ENCODE measurements at places on chromosomes 3 and 15.

- DNase-seq = no peak
Measured at GRCh38 chr3:161573136-161573535, 76.5 kb downstream of the OTOL1 start.

DNA sequence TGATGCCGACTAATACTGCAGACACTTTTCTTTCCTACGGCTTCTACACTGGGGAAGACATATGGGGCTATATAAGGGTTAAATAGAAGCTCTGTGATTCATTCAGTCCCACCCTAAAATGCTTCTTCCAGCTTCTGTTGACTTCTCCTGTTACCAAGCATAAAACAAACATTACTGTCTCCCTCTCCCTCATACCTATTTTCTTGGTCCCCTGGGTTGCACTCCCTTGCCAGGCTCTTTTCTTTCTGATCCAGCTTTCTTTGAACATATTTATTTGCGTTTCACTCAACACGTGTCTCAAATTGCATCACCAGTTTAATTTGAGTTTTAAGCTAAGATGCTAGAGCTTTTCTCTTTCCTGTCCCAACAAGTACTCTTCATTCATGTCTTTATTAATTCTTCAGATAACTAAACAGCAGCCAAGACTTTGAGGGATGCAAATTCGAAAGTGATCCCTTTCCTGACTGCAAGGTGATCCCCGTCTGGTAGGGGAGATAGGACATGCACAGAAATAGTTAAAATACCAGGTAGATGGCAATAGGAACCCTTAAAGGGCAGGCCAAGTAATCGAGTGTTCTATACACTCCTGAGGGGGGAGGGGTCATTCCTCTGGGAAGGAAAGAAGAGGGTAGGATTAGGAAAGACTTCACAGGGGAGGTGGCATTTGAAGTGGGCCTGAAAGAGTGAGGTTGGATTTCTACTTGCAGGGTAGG, 198.6 kb upstream of the BCL6 start:
- DNase-seq = no peak

GRCh38 chr3:44996556-44996969, 20.5 kb downstream of the EXOSC7 start:
- DNase-seq = no peak

- DNase-seq = no peak
Measured at GRCh38 chr3:107221856-107222255, 155.4 kb upstream of the CCDC54 start.

DNA sequence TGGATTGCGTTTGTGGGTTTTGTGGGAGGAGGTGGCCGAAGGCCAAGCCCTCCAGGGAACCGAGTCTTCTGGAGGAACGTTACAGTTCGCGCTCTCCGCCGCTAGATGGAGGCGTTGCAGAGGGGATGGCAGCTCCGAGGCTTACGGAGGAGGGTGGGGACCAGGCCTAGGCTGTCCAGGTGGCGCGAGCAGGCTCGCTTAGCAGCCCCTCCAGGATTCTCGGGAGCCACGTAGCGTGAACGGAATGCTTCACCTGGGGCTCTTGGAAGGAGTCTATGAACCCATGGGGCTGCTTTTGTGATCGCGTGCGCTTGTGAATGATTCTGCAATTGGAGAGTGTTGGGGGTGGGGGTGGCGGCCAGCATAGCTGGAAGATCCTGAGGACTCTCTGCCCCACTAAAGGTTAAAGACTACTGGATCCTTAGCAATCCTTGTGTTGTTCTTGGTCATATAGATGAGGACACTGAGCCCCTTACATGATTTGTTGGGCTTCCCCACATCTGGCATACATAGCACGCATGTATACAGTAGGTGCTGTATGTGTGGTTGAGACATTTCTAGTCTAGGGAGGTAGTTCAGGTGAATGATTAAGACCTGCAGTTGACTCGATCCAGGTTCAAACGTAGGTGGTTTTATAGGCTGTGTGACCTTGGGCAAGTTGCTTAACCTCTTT, 25.7 kb downstream of the FAM3D start:
- DNase-seq = peak; percentile 86

DNA sequence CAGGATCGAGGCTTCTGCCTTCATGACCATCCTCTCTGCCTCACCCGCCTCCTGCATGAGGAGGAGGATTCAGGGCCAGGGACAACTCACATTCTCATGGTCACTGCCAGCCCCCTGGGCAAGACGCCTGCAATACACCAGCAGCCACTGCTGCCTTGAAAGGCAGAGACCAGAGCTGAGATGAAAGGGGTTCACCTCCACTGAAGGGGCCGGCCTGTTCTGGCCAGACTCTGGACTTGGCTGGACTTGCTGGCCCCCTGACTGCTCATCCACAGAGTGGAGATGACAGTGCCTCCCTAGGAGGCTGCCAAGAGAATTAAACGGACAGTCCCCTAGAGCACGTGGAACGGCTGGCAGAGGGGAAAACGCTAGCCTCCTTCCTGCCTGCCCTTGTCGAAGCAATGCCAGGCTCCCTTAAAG, 35.2 kb downstream of the MGLL start:
- no peak for DNase-seq

- DNase-seq = no peak
Measured at GRCh38 chr3:41224120-41224806, 25.0 kb downstream of the CTNNB1 start.

DNA sequence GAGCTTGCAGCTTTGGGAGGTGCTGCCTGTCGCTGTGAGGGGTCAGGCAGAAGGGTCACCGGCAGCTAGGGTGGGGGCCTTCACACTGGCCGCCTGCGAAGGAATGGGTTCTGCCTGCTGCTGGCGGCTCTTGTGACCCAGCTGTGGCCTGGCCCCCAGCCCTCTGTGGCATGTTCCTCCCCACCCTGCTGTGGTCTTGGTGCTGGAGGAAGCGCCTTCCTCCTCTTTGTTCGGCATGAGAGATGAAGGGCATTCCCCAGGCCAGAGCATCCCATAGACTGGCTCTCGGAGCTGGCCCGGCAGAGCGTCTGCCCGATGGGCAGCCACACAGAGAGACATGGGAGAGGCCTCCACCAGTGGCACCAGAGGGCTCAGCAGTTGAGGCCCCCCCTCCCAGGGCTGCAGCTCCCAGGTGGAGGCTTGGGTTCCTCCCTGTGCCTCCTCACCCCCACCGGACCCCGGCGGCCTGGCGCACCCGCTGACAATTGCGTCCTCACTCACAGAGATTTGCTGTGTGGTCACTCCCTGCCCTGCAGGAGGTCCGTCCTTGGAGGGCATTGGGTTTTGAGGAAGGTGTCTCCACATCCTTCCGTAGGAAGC, 162.2 kb downstream of the NSMCE3 start:
- DNase-seq = no peak

DNA sequence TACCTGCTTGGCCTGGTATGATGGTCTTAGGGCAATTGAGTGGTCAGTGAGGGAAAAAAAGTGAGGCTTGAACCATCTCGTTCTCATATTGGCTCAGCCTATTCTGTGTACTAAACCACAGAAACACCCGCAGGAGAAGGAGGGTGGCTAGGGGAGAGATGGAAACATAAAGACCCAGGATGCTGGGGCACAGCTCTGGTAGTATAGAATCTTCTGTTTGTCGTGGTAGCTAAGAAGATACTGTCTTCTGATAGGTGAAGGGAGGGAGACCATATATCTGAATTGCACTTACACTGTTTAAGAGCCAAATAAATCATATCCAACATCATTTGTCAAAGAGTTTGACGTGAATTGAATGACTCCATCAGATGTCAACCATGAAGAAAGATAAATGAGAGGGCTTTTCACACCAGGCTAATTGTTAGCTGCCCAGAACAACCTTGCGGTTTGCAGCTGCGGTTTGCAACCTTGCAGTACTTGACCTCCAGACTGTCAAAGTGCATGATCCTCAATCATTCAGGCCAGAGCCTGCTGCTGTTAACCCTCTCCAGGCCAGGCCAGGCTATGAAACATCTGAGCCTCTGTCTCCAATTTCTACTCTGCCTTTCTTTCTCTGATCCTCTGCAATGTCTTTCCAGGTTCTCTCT, 40.9 kb upstream of the PIK3R4 start:
- no peak for DNase-seq

DNA sequence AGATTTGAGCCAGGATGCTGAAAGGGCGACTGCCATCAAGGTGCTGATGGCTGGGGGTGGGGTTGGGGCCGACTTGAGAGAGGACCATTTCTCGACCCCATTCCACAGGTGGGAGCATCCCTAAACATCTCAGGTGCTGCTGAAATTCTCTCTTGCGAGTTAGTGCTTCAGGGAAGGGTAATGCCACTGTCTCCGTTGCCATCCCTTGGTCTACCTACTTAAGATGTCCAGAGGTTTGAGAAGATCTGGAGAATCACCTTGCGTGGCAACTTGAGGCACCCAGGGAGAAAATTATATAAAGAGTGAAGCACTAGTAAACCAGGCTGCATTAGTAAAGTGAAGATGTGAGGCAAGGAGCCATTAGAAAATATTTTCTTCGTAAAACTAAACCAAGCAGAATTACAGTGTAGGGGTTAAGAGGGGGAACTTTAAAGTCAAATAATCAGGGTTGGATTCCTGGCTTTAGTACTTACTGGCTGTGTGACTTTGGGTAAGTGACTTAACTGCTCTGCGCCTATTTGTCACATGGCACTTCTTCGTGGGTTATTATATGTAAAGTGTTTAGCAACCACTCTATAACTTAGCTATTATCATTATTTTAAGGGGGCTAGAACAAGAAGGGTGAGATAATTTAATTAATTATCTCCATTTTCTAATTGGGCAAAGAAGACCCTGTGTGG, 662 bp upstream of the RFTN1 start:
- DNase-seq = no peak

GRCh38 chr3:129651435-129652202, 45.1 kb upstream of the PLXND1 start:
- no peak for DNase-seq

GRCh38 chr3:135792174-135792573, 173.4 kb upstream of the PPP2R3A start:
- no peak for DNase-seq

DNA sequence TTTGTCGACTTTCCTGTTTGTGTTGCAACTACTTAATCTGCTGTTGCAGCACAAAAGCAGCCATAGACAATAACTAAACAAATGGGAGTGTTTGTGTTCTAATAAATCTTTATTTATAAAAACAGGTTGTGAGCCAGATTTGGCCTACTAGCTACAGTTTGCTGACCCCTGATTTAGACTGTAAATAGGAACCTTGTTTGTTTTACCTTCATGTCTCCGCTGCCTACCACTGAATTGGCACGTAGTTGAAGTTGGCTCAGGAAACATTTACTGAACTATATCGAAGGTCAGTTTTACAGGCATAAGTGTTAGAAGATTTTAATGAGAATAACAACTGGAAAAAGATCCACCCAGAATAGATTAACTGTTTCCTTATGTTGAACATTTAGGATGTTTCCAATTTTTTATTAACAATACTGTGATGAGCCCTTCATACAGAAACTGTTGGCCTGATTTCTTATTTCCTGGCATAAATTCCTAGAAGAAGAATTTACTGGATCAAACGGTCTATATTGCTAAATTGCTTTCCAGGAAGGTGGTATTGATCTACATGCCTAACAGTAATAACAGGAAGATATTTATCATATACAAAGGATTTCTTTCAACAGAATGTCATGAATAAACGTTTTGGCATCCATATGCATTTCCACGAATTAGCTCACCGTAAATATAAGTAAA, 156.2 kb upstream of the NR2E3 start:
- no peak for DNase-seq

GRCh38 chr3:8519156-8519555, 17.5 kb downstream of the LMCD1 start:
- no peak for DNase-seq

DNA sequence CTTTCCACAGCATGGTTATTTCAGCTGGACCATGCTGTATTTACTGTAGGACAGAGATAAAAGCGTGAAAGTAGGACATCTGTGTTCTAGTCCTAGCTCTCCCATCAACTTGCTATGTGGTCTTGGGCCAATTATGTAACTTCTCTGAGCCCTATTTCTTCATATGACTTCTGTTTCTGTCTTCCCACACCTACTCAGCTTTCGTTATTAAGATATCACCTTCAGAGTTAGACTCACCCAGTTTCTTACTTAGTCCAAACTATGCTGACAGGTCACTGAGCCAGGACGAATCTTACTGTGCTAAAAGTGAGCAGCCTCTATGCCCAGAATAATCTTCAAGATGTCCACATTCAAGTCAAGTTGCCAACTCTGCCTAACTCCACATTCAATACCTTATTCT, 283.7 kb downstream of the IL5RA start:
- no peak for DNase-seq

DNA sequence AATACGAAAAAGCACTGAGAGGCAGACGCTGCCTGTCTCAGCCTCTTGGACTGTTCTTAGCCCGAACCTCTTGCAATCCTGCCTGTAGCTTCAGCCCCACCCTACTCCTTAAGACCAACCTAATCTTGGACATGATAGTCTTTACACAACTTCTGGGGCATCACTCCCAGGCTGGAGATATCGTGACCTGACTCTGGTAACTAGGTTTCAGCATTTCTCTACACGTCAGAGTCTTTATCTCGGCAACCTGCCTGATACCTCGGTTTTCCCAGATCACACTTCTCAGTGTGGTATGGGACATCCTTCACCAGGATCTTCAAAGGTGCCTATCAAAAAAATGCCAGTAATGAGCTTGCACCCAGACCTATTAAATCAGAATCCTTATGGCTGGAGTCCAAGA, 590.2 kb upstream of the KCNMB2 start:
- DNase-seq = no peak

DNA sequence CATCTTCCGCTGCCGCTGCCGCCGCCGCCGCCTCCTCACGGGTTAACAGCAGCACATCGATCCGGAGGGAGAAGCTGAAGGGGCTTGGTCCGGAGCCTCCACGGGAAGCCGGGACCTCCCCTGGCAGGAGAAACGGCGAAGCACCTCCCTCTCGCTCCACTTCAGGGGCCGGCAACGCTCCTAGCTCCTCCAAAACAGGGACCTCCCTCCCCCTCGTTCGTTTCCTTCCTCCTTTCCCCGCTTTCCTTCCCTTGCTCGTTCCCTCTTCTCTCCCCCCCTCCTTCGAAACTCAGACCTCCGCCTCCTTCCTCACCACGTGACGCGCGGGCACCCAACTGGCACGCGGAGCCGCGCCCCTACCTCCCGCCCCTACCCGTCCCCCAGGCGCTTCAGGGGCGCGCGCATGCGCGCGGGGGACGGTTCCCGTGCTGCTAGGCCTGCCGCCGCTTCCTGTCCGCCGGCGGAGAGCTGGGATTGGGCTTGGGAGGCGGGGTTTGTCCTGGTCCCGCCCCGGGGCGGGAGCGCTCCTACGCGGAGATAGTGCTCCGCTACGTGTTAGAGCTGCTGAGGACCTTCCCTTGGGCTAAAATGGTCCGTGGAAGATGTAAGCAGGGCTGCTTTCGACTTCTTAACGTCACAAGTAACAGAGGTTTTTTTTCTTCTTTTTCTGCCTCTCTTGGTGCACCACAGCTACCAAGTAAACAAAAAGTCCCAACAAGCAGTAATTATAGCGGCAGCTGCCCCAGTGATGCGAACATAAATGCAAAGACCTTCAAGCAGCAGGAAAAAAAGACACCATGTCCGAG, at the start of gene ADAM10:
Gene ADAM10, minus strand, starts transcription at position 176 of the 806 bp plus-strand sequence. Its CDS starts 173 bp downstream, at position 3.
- peak; percentile 99 for DNase-seq
